GM20000 (cell line): ENCODE measurements at places on chromosomes 12 and 14.

- peak; percentile 85 for DNase-seq
These were observed 72.9 kb downstream of the DDX51 start for GRCh38 chr12:132071040-132071810.

DNA sequence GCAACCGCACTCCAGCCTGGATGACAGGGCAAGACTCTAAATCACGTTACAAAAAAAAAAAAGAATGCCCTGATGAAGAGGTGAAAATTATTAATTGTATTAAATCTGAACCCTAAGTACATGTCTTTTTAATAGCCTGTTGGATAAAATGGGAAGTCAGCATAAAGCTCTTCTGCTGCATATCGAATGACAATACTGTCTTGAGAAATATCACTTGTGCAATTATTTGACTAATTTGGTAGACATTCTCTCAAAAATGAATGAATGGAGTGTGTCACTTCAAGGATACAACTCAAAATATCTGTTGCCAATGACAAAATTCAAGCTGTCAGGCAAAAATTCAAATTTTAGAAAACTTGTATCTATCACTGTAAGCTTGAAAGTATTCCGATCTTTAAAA, 38.9 kb downstream of the DNAI7 start:
- DNase-seq = no peak

- DNase-seq = no peak
These were observed 5.5 kb downstream of the TMEM52B start for GRCh38 chr12:10184261-10184843.

- peak; percentile 34 for DNase-seq
These were observed 16.5 kb upstream of the GABARAPL1 start for GRCh38 chr12:10196210-10196609.
